ENCODE measurements at places on chromosomes 5 and 9. TPM values are rescaled to one million over a fixed set of nuclear protein-coding genes. Genes with fewer than 3 reads are reported as not detected.

DNA sequence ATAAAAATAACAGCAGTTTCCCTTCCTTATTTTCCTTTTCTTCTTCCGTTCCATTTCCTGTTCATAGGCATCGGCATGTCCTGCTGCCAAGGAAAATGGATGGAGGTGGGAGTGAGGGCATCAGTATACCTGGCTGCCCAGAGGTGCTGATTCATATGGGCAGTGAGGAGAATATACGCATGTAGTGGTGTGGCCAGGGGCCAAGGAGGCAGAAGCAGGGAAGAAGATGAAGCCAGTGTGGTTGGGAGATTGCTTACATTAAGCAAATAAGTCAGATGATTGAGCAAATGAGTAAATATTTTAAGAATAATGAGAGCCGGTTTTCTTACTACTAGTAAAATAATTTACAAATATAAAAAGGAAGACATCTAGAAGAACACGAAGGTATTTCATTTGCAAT is 344.9 kb upstream of the PAPPA start:
- no peak for DNase-seq
- no peaks in the 10 kb centered on the region for H3K36me3 ChIP-seq
- H3K4me3 ChIP-seq = no peak overlapping the region
- H3K27ac ChIP-seq = no peak overlapping the region

DNA sequence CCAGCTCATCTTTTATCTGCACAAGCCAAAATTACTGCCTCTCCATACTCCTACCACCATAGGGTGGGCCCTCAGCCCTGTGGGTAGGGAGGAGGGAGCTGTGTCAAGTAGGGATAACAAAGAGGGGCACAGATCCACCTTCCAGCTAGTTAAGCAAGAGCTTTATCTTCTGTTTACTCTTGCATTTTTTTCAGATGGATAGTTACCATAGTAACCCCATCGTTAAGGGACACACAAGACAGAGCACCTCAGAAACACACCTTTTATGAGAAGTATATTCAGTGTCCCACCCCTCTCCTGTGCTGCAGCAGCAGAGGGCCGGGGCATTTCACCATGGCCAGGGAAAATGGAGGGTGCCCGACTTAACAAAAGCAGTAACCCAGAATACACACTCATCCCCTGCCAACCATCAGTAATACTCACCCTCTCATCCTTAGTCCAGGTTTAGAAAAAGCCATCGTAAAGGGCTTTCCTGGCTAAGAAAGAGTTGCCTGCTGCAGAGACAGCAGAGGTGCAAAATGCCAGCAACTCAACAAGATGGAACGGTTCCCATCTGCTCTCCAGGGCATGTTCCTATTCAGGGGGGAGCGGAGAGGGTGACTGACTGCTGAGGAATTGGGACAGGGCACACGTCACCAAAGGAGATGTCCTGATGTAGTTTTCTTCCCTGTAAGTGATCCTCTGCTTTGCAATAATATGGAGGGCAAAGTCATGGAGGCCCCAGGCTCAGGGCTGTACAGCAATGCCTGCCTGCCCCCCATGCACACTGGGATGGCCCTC is 25.1 kb downstream of the MACROH2A1 start:
- no peak for DNase-seq
- no peaks in the 10 kb centered on the region for H3K4me1 ChIP-seq
- H3K27ac ChIP-seq = no peak overlapping the region
- H3K36me3 ChIP-seq = peaks cover 11% of the 10 kb centered on the region
- no peaks in the 10 kb centered on the region for H3K27me3 ChIP-seq

DNA sequence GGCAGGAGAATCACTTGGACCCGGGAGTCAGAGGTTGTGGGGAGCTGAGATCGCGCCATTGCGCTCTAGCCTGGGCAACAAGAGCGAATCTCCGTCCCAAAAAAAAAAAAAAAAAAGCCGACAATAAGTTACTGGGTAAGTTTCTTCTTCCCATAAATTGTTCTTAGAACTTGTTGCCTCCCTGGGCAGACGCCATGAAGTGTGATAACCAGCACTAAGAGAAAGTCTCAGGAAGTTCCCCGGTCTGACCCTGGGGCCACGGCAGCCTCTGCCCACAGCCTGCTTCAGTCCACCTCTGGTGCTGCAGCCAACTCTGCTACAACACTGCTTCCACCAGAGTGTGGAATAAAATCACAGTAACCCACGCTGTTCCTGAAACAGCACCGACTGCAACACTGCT is 19.1 kb downstream of the LPCAT1 start:
- H3K27ac ChIP-seq = no peak overlapping the region
- no peak overlapping the region for H3K4me3 ChIP-seq
- H3K27me3 ChIP-seq = no peaks in the 10 kb centered on the region
- peaks cover 5% of the 10 kb centered on the region for H3K4me1 ChIP-seq
- H3K36me3 ChIP-seq = peaks cover 10% of the 10 kb centered on the region
- no peak for DNase-seq

QRFP gene
- total RNA-seq = not detected
